ENCODE measurements at places on chromosomes 7 and 10.

GRCh38 chr10:50254479-50254878, 3.2 kb upstream of the ASAH2 start:
- no peak for DNase-seq

DNA sequence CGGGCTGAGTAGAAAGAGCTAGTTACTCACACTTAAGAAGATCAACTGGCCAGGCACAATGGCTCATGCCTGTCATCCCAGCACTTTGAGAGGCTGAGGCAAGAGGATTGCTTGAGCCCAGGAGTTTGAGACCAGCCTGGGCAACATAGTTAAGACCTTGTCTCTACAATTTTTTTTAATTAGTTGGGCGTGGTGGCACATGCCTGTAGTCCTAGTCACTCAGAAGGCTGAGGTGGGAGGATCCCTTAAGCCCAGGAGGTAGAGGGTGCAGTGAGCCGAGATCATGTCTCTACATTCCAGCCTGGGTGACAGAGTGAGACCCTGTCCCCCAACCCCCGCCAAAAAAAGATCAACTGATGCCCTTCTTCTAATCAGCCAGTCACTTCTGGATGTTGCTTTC, 74.6 kb upstream of the ATP6V0A4 start:
- no peak for DNase-seq

DNA sequence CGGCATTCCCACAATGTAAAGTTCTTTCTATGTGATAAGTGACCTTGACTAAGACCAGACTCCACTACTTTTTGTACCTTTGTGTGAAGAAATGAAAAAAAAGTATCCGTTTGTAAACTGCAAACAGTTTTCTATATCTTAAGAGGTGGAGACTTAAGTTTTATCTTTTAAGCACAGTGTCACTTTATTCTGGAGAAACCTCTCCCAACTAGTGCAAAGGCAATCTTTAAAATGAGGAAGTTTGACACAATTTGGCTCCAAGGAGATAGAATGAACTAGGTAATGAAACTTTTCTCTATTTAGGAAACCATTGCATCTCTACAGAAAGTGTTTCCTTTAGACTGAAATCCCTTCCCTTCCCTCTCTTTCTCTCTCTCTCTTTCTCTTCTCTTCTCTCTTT, 122.9 kb downstream of the SAMD9 start:
- DNase-seq: no peak

- DNase-seq: no peak
Observed at GRCh38 chr7:16399265-16399831, 22.0 kb downstream of the CRPPA start.

DNA sequence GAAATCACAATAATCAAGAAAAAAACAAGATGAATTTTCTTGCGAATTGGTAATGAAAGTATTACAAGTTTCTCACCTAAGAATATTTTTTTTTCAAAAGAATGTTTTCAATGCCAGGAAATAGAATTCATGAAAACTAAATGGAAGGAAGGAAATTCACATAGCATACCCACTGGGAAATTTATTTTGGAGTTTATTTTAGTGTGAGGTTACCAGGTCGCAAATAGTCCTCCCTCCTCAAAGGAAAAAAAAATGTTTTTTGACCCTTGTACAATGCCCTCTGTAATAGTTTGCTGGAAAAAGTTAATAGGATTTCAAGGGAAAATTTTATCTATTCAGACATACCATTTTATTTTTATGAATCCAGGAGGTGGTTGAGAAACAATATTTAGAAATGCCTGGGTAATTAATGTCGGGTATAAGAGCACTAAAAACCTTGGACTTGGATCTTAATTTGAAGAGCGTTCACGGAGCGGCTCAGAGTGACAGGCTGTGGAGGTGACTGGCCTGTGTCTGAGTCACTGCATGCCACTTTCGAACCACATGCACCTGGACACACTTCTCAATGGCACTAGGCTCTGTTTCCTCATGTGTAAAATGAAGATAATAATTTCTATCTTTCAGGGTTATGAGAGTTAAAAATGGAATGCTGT, 28.2 kb downstream of the CUBN start:
- DNase-seq: no peak

DNA sequence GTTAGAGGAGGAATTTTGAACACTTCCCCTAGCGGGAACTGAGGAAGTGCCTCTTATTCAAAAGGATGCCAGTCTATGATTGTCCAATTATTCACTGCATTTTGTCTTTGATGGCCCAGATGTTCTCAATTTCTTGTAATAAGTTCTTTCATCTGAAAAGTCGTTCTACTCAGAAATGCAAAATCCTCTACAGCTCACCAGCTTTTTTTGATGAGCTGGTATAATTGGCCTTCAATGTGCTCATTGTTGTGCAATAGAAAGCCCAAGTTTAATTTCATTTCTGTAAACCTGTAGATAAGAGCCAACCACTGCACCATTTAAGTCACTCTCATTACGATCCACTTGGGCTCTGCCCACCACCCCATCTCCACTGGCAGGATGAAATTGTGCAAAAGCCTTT, 978.7 kb upstream of the AUTS2 start:
- no peak for DNase-seq

GRCh38 chr7:106225856-106226255, 58.9 kb downstream of the NAMPT start:
- no peak for DNase-seq

GRCh38 chr7:47147213-47147631, 434.7 kb downstream of the TNS3 start:
- no peak for DNase-seq

- no peak for DNase-seq
Observed at GRCh38 chr10:123754123-123754522, 88.0 kb downstream of the GPR26 start.

DNA sequence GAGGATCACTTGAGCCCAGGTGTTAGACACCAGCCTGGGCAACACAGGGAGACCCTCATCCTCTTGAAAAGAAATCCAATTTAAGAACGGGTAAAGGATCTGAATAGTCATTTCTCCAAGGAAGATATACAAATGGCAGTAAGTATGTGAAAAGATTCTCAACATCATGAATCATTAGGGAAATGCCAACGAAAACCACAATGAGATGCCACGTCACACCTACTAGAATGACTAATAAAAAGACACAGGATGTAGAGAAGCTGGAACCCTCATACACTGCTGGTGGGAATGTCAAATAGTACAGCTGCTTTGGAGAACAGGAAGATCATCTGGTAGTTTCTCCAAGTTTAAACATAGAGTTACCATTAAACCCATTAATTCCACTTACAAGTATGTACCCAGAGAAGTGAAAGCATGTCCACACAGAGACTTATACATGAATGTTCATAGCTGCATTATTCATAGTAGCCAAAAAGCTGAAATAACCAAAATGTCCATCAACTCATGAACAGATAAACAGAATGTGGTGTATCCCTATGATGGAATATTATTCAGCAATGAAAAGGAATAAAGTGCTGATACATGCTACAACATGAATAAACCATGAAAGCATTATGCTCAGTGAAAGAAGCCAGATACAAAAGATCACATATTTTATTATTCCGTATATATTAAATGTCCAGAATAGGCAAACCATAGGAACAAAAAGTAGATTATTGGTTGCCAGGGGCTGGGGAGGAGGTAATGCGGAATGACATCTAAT, 13.1 kb upstream of the ZMIZ2 start:
- DNase-seq: no peak

DNA sequence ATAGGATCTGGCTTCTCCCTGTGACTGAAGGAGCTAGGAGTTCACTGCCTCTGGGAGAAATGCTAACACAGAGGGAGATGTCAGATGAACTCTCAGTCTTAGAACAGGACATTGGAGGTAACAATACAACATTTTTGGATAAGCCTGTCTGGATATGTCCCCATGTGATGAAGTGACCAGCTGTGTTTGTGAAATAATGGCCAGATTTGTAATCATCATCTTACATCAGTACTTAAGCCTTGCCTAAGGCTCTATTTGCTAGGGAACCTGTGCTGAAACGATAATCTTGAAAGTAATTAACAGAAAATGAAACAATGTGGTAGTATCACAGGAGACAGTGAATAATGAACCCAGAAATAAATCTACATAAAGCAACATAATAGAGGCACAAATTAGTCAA, 56.2 kb downstream of the CRPPA start:
- DNase-seq: no peak

GRCh38 chr7:71135116-71135515, 3.2 kb downstream of the GALNT17 start:
- DNase-seq: no peak

DNA sequence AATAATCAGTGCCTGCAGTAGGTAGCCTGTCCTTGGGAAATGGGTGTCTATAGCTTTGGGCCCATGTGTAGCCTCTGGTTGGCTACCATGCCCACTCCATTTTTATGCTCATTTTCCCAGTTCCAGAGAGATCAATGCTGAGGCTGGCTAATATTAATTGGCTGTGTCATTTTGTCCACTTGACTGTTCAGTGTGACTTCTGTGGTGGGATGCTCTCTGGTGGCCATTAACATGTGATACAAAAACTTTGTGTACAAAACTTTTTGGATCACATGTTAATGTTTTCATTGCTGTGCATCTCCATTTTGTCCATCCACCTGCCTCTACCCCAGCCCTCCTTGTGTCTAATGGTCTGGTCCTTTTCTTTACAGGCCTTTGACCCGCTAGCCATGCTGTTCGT, 22.7 kb downstream of the VIM start:
- DNase-seq: no peak

DNA sequence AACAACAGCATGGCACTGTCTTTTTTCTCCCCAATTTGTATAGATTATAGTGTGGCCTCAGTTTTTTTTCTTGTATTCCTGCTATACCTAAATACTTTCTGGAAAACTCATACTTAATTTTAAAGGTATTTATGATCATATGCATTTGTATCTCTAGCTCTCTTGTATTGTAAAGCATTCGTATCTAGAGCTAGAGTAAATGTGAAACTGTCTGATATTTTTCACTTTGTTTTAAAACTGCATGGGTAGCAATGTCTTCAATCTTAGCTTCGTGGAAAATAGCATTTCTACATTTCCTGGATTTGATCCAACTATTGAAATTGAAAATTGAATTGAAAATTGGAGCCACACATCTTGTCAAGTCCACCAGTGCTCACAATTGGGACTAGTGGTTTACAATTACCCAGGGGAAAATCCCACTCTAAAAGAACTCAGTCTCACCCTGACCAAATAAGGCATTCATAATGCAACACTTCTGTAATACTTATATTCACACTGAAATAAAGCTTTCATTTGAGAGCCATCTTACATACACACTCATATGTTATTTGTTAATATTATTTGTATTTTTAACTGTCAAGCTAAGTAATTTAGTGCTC, 51.3 kb upstream of the KLF6 start:
- no peak for DNase-seq

GRCh38 chr10:78950656-78951587, 117.8 kb upstream of the ZMIZ1 start:
- no peak for DNase-seq

GRCh38 chr10:122733931-122734665, 34.5 kb upstream of the C10orf120 start:
- no peak for DNase-seq

- DNase-seq: no peak
Observed at GRCh38 chr7:85023066-85023712, 163.7 kb downstream of the SEMA3D start.

GRCh38 chr10:88618496-88618895, 31.9 kb downstream of the LIPJ start:
- DNase-seq: no peak

DNA sequence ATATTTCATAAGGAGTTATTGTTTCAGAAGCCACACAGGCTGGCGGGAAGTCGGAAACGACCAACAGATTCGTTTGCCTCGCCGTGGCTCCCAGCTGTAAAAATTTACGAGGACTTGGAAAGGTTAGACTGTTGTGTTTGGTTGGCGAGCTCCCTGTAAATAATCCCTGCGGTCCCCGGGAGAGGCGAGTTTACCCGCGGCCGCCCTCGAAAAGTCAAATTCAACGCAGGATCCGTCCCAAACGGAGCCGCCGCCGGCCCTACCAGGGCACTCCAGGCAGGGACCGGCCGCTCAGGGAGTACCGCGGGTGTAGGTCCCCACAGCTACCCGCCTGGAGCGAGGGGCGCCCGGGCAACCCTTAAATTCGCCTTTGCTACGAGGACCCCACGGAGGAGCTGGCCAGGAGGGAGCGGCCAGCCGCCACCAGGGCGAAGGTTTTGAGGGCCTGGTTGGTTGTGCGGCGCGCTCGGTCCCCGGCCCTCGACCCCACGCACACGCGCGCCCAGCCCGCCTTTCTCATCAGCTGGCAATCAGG, 726 bp upstream of the HOXA9 start:
- no peak for DNase-seq

DNA sequence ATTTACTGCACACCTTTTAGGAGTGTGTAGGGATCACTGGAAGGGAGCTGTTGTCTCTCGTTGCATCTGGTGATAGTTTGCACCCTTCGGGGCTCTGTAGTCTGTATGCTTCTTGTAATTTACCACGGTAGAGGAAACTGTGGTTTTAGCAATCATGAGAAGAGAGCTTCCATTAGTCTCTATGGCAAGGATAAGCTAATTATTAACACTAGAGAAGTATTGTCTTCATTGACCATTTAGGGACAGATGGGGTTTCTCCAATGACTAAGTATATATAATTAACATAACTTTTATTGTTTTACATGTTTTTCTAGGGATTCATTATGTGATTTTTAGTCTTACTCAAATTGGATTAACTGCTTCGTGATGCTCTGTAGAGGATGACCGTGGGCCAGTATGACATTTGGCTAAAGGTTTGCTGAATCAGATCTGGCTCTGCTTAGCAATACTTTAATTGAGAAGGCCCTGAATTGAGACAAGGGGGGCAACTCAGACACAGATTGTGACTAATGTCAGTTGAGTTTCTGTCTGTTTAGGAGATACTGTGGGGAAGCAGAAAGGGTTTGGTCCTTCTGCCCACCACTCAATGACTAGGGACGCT, 8.7 kb downstream of the SLC18A2 start:
- no peak for DNase-seq

- no peak for DNase-seq
Observed at GRCh38 chr10:89838044-89838615, 136.7 kb downstream of the KIF20B start.

- no peak for DNase-seq
Observed at GRCh38 chr10:48514916-48515315, 90.0 kb downstream of the ARHGAP22 start.

- no peak for DNase-seq
Observed at GRCh38 chr10:122323189-122323588, 51.3 kb upstream of the PLEKHA1 start.

- DNase-seq: no peak
Observed at GRCh38 chr7:72394016-72394415, 18.1 kb downstream of the CALN1 start.

DNA sequence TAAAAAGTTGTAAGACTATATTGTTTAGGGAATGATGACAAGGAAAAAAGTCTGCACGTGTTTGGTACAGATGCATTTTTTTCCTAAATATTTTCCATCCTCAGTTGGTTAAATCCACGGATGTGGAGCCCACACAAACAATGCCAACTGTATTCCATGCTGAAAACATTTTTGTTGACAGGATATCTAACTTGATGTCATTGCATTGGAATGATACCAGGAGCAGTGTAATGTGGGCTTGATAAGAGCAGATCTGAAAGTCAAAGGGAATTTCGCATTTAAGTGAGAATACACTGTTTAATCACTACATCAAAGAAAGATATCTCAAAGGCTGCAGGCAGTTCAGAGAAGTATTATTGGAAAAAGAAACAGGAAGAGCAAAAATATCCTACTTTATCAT, 49.5 kb upstream of the TMEM140 start:
- DNase-seq: no peak

GRCh38 chr10:79981450-79982361, 32.8 kb upstream of the SFTPD start:
- peak; percentile 40 for DNase-seq

- DNase-seq: peak; percentile 83
Observed at GRCh38 chr10:123301077-123301857, 147.1 kb downstream of the BUB3 start.

Measured in nucleus accumbens (tissue), 56 donors.